Activated T-cell treated with anti-CD3 and anti-CD28 coated beads, Interleukin-2, amount 50 U/mL, for 48 hours (primary cell): ENCODE measurements at places on chromosomes 16 and 17.

- DNase-seq = no peak
Observed at GRCh38 chr16:59179446-59180082, 445.4 kb upstream of the GOT2 start.

GRCh38 chr16:84194470-84195200 is 3.7 kb downstream of the ADAD2 start:
- DNase-seq = peak; percentile 54

DNA sequence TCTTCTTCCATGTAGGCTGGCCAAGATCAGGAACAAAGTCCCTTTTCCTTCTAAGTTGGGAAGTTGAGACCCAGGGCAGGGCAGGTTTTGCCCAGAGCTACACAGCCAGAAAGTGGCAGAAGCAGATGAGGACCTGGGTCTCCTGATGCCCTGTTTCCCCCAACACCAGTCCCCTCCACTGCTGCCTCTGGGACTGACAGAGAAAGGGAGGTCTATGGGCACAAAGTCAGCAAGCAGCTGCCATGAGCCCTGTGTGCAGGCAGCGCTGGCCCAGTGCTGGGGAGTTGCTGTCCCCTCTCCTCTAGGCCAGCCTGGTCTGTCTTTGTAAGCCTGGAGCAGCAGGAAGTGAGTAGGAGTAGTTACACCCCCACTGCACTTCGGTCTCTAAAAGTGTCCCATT is 46.9 kb upstream of the NKD1 start:
- DNase-seq = no peak

GRCh38 chr17:21034340-21035235 is 8.2 kb downstream of the USP22 start:
- peak; percentile 33 for DNase-seq

DNA sequence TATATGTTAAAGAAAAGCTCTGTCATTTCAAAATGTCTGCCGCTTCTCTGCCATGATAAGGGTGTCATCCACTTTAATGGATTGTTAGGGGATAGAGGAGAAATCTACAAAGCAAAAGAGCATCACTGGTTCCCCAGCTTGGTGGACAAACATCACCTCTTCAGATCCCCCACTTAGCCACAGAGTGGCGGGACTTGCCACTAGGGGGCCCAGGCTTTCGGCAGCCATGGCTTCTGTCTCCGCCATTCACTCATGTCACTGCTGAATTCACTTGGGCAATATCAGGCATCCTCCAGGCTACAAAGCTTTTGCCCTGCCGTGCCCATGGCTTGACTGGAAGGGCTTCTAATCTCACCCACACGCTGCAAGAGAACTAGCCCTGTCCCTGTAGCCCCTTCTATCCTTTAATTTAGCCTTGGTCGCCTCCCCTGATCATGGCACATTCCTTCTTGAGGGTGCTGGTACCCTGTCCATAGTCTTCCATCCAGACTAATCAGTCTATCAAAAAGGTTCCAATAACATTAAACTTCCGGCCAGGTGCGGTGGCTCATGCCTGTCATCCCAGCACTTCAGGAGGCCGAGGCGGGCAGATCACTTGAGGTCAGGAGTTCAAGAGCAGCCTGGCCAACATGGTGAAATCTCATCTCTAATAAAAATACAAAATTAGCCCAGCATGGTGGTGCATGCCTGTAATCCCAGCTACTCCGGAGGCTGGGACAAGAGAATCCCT is 34.7 kb downstream of the SBK1 start:
- DNase-seq = peak; percentile 83

- no peak for DNase-seq
Observed at GRCh38 chr16:78434401-78434800, 334.9 kb downstream of the WWOX start.

DNA sequence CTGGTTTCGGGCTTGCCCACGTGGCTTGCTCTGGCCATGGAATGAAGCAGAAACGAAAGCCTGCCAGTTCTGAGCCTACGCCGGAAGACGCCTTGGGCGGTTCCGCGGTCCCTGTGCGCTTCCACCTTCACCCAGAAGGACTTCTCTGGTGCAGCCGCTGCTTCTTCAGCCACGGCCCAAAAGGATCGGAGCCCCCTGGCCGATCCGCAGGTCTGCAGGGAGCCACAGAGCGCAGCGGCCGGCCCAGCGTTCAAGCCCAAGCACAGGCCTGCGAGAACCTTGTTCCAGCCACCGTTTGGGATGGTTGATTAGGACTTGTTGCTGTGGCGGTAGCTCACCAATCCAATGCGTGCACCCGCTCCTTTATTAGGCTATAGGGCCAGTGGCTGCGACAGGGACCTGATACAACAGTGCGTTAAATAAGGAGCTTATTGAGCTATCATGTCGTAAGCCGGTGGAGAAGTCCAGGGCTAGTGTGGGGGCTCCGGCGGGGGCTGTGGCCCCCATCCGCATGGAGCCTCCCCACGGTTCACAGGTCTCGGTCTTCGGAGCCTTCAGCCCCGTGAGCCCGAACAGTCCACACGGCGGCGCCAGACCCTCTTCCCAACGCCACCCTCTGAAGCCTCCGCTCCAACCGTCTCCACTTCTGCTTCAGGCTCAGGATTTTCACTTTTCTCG is 10.2 kb upstream of the MPP2 start:
- DNase-seq = peak; percentile 74

DNA sequence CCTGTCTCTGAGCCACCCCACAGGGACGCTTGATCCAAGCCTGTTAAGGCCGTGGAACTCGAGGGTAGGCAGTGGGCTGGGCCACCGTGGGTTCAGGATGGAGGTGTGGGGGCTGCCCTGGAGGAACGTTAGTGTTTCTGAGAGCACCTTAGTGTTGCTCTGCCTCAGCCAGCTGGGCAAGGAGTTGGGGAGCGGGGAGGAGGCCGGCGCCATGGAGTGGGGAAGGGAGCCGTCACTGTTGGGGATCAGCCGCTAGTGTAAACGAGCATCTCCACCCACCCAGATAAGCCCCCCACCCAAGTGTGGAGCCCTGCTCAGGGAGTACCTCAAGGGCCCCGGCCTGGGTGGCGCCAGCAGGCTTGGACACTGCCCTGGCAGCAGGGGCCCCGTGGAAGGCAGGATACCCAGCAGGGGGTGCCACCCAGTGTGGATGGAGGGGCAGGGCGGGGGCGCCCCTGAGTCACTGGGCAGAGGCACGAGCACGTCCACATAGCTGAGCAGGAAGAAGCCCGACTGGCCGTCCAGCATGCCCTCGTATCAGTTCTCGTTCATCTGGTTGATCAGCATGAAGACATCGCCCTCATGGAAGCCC is 98.6 kb downstream of the KPNA2 start:
- DNase-seq = no peak
